ENCODE measurements at places on chromosomes 3 and 15. TPM values are rescaled to one million over a fixed set of nuclear protein-coding genes. Genes with fewer than 3 reads are reported as not detected.
A peak's percentile ranks its signal among the peaks of the same experiment; 100 is the strongest.

Gene RTP4
- total RNA-seq, result 1.6 TPM

Gene PCLAF
- total RNA-seq, result 0.35 TPM

Gene HGD
- 0.80 TPM for total RNA-seq

Gene GPR15
- total RNA-seq, result not detected

Gene GABRR3
- not detected for total RNA-seq

Gene INKA1
- total RNA-seq, result 3.2 TPM

Gene SLC38A3
- total RNA-seq, result 0.39 TPM

Gene GOLGA6B
- not detected for total RNA-seq

Gene ACSBG1
- total RNA-seq, result not detected

Gene KBTBD13
- not detected for total RNA-seq

Gene SV2B
- total RNA-seq, result 8.1 TPM

DNA sequence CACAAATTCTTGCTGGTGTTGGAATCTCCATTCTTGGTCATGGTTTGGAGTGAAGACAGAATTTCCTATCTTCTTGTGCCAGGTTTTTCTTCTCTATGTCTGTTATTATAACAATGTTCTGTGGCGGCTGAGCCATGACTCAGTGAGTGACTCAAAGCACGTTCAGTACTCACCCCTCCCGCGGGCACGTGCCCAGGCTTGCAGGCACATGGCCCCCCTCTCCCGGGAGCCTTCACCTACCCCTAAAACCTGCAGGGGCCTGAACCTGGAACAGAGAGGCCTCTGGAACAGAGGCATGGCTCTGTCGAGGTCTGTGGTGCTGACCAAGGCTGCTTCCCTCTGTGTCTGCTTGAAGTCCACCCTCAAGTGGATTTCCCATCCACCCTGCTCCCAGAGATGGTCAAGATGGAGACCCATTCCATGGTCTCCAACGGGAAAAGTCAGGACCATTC, 27.6 kb downstream of the PLXNB1 start:
- DNase-seq, result peak; percentile 92

DNA sequence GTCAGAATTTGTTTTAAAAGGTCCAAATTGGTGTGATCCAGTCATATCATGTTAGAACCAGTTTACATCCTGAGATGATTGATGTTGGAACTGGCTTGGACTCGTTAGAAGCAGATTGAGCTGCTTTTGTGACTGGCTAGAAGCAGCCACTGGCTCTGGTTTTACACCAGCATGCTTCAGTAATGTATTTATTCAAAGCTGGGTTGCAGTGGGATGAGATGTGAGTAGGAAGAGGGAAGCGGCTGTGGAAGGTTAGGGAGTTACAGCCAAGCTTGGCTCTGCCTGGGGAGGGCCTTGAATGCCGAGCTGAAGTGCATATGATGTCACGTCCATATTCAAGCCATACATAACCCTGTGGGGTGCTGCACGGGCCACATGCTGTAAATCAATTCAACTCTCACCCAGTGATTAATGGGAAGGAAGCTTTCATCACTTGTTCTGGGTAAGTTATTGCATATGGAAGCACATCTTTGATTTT, 104.0 kb upstream of the SMAD3 start:
- peak; percentile 22 for DNase-seq

- no peak for DNase-seq
These were observed 278.0 kb upstream of the TBL1XR1 start for GRCh38 chr3:177475356-177475665.

DNA sequence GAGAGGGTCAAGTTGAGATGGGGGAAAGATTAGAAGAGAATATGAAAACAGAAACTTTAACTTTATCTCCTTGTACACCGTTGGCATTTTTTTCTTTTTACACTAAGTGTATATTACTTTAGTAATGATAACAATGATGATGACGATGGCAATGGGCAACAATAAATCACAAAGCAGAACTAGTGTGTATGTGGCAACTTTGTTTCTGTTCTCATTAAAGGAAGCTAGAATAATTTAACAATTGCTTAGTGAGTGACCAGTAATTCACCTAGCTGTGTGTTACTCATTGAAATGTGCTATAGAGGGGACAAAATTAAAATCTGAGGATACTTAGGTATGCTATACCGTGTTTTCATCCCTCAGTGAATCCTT, 318.5 kb upstream of the TBL1XR1 start:
- no peak for DNase-seq

GRCh38 chr15:46278486-46279090, 643.8 kb downstream of the SQOR start:
- DNase-seq, result no peak

DNA sequence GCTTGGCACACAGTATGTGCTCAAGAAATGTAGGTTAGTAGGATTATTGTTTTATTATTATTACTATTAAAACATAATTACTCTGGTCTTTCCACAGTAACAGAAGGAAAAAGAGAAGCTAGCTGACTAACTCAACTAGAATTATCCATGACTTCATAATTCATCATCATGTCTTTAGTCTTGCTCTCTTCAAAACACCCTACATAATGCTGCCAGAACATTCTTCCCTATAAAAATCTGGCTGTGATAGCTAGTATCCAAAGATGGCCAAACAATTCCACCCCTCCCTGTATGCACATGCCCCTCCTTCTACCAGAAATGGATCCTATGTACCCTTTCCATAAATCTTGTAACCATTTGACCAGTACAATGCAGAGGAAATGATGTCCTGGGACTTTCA, 48.8 kb upstream of the SRGAP3 start:
- DNase-seq, result no peak

GRCh38 chr15:57591822-57592367, at the start of gene MYZAP:
MYZAP (plus strand) TSS chr15:57591904; CDS start chr15:57592035, 131 bp downstream.
- DNase-seq, result no peak

DNA sequence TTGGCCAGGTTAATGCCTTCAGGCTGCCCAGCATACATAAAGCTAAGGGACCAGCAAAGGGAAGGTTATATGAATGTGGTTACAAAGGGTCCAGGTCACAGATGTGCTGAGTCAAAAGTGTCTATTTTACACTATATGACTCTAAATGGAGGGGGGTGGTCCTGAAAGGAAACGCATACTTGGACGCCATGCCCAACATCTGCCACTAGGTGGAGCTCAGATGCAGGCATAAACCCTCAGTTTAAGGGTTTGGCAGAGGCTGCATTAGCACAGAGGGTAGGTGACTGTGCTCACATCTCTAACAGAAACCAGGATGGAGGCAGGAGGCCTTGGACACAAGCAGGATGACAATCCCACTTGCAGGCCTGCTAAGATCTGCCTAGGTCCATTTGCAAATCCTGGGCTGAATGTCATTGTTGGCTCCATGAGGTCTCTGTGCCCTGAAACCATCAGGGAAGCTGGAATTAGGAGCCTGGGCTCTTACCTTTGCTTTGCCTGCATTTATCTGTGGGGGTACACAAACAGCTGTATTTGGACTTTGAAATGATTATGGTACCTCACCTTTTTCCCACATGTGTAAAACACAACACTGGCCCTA, 55.8 kb downstream of the ZNF621 start:
- no peak for DNase-seq

- DNase-seq, result peak; percentile 37
These were observed 29.8 kb downstream of the ALS2CL start for GRCh38 chr3:46663591-46664135.

GRCh38 chr3:8128686-8129085, 372.9 kb upstream of the LMCD1 start:
- DNase-seq, result no peak

DNA sequence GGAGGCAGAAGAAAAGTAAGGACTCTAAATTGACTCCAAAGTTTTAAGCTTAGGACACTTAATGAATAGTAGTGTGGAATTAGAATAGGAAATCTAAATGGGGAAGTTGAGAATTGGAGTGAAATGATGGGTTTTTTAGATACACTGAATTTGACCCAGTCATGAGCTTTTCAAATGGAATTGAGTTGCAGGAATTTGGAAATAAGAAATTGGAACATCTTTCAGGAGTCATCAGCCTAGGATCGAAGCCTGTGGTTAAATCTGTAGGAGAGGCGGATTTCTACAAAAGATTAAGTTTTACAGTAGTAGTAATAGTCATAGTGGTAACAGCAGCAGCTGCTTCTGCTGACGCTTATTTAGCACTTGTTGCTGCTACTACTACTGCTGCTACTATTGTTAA, 129.0 kb upstream of the LRRFIP2 start:
- DNase-seq, result no peak

DNA sequence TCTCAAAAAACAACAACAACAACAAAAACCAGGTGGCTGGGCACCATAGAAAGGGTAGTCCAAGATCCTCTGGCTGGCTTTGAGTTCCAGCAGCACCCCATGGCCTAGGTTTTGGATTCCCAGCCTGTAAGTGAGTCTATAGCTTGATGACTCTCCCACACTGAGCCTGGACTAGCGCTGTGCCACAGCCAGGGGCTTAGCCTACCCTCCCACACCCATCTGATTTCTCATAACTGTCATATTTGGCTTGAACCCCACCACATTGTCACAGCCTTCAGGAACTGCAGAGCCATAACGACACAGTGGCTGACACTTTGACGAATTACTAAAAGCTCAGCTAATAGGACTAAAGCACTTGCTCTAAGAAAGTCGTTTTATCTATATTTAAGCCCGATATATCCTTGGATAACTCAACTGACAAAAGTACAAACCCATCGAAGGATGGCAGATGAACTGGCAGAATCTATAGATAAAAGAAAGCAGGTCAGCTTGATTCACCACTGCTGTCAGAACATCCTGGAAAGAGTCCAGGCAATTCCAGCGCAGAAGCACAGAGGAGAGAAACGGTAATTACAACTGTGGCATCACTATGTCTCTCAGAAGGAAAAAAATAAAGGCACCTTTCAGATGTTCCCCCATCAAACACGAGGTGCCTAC, 62.1 kb downstream of the HOMER2 start:
- peak; percentile 55 for DNase-seq
